ENCODE measurements at places on chromosomes 2 and 18. TPM values are rescaled to one million over a fixed set of nuclear protein-coding genes. Genes with fewer than 3 reads are reported as not detected.

DNA sequence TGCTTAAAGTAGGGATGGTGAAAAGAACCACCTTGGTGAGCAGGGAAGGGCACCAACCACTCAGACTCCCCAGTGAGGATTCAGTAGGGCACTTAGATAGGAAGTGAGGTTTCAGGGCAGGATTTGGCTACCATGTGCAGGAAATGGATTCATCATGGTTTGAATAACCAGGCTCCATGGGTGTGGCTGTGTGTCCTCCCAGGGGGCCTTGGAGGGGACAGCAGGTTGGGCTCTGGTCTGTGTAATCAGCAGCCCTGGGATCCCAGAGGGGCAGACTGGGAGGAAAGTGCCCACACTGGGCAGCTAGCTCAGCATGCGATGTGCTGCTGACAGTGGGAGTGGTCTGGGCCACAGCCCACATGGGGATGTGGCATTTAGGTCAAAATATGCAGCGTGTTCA, 224.6 kb downstream of the CELF4 start:
- no peak for DNase-seq

- no peak for DNase-seq
Observed at GRCh38 chr18:58682429-58683069, 11.3 kb downstream of the MALT1 start.

GRCh38 chr2:64145119-64145518, 899 bp upstream of the PELI1 start:
- no peak for DNase-seq

The RBM43 gene
- total RNA-seq, result 5.6 TPM

The CDH7 gene
- total RNA-seq, result not detected

DNA sequence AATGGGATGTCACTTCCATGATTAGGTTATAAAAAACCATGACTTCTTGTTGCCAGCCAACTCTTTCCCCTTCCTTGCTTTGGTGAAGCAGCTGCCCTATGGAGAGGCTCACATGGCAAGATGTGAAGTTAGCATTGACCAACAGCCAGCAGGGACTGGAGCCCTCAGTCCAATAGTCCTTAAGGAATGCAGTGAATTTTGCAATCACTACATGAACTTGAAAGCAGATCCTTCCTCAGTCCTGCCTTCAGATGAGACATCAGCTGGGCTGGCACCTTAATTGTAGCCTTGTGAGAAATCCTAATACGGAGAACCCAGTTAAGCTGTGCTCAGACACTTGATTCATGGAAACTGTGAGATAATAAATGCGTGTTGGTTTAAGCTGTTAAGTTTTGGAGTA, 61.8 kb downstream of the ATP8B1 start:
- DNase-seq, result no peak

The NDUFB3 gene
- total RNA-seq, result 30.7 TPM

GRCh38 chr2:216163518-216163917, 54.4 kb downstream of the XRCC5 start:
- DNase-seq, result no peak

The FEV gene
- not detected for total RNA-seq

- no peak for DNase-seq
Observed at GRCh38 chr2:73043276-73043675, 28.2 kb downstream of the SFXN5 start.

The MYO7B gene
- total RNA-seq, result 0.45 TPM

All from natural killer cell (primary cell).